ENCODE measurements at places on chromosomes 6 and 20.
A peak's percentile ranks its signal among the peaks of the same experiment; 100 is the strongest.

DNA sequence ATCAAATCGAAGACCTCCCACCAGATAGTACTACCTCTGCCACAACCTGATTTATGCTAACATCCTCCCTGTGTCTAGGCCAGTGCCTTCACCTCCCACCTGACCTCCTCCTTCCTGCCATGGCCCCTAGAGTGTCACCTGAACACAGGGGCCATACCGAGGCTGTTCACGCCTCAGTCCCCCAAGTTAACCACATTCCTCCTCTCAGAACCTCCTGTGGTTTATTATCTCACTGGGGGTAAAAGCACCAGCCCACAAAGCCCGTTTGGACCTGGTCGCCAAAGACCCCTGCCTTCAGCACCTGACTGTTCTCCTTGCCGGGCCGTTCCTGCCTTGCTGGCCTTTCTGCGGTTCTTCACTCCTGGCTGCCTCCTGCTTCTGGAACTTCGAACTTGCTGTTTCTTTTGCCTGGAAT lies 13.7 kb downstream of the MAS1 start:
- DNase-seq, result peak; percentile 6

DNA sequence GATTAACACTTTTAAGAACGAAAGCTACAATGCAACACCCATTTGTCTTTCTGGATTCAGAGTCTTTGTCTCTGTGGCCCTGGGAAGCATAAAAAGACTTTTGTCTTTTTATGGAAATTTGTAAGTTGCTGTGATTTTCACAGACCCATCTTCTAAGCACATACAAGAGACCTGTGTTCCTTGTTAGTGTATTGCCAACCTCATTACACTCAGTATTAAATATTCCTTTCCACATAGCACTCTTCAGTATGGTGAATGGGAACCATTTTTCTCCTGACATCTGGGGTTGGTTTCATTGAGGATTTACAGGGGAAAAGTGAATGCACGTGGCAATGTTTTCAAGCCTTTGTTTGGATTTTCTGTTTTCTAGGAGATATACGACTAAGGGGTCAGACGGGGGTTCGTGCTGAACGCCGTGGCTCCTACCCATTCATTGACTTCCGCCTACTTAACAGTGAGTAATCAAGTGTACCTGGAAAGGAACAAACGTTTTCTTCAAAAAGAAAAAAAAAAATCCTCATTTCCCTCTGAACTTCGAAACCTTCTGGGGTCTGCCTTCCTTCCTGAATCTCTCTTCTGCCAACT lies 141.7 kb downstream of the MTFR2 start:
- DNase-seq, result no peak

- no peak for DNase-seq
Observed at GRCh38 chr6:125287718-125288117, 14.0 kb downstream of the HDDC2 start.

DNA sequence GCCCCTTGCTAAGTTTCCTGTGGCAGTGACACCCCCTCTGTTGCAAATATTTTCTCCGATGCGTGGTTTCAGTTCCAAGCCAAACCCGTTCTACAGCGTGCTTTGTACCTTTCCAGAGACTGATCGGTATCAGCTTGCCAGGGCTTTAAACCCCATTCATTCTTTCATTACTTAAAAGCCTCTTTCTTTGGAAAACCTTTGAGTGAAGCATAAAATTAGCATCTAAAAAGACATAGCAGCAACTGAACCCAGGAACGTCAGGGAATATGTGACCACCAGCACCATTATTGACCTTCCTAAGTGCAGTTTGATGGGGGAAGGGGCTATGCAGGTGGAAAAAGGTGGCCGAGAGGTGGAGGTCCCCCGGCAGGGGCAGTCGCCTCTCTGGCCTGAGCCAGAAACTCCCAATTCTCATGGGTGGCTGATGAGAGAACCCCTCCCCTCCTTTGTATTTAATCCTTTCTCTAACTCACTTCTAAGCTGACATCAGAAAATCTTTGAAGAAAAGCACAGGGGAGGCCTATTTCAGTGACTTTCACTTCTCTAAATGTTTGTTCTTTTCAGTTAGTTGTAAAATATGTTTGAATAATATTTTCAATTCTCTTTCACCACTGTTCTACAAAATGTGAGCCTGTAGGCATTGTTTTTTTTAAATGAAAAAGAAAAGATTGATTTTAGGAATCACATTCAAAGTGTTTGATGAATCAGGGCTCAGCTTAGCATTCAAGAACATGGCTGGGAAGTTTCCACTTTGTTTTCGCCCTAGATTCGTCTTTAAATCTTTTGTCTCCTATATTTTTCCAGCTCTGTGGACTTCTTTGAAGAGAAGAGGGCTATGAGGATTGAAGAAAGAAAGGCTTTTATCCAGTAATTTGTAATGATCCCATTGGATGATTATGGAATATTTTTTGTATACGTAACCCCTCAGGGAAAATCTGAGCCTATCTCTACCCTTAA lies 89.2 kb downstream of the RSPH3 start:
- peak; percentile 33 for DNase-seq

DNA sequence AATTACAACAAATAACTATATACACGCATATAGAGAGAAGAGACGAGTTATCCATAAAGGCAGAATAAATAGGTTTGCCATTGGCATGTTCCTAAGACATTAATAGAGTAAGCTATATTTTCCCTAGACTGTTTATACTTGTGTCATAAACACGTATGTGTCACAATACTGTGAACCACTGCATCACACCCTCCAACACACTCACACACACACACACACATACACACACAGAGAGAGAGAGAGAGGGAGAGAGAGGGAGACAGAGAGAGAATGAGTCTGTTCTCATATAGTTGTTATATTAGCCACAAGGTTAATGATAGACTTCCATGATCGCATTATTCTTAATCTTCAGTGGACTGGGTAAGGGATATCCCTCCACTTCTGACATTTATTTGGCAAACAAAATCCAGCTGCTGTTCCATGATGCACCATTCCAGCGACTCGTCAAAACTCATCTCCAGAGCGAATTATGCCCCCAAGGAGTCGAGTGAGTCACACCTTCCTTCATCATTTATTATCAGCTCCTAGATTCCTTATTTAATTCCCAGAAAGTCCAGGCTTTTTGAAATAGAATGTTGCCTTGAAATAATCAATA lies 82.8 kb upstream of the HIVEP1 start:
- DNase-seq, result no peak

- DNase-seq, result no peak
Observed at GRCh38 chr6:14200047-14200446, 82.5 kb downstream of the CD83 start.

GRCh38 chr6:39453956-39454524 lies 131.5 kb upstream of the KCNK16 start:
- no peak for DNase-seq

- DNase-seq, result no peak
Observed at GRCh38 chr6:12967686-12968085, 251.1 kb downstream of the PHACTR1 start.

DNA sequence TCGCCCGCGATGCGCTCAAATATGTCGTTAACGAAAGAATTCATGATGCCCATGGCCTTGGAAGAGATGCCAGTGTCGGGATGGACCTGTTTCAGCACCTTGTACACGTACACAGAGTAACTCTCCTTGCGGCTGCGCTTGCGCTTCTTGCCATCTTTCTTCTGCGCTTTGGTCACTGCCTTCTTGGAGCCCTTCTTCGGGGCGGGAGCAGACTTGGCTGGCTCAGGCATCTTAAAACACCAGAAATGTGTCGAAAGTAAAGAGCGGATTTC lies 36.4 kb downstream of the HFE start:
- no peak for DNase-seq

GRCh38 chr6:107132330-107132954 lies 17.1 kb upstream of the BEND3 start:
- DNase-seq, result no peak

DNA sequence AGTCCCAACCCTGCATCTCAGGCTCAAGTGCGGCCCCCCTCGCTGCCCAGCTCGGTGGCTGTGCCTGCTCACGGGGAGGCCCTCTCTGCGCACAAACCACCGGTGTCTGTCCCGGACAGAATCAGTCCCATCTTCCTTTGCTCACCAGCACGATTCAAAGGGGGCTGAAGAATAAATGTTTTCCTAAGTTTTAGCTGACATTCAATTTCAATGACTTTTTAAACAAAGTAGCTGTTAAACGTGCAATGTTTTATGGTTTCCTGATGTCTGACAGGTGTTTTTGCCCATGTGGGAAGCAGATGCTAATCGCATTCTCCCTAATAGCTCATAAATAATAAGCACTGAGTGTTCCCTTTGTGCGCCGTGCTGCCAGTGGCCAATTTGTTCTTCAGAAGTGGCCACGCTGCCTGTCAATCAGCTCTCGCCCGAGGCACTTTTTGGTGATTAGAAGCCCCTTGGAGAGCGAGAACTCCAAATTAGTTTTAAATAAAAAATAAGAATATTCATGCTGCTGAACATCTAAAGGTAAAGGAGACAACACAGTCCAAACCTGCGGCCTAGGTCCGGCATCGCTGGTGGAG lies 26.3 kb downstream of the BHLHE23 start:
- DNase-seq, result no peak

GRCh38 chr6:51929934-51930574 lies 157.4 kb downstream of the PKHD1 start:
- DNase-seq, result no peak

- DNase-seq, result no peak
Observed at GRCh38 chr6:31502586-31502985, 4.6 kb downstream of the MICB start.

DNA sequence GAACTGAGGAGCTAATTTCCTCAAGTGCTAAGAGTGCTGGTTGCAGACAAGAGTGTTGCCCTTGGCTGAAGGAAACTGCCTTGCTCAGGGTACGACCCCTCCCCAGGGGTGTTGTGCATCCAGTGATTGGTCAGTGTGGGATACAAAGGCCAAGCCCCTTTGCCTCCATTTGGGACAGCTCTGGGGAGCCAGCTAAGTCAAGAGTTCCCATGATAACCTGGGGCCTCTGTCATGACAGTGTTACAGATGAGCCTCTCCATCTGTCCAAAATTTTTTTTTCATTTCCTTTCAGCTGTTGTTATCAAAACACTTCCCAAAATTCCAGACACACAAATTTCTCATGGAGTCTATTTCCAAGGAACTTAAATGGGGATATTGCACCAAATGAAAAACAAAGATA lies 93.3 kb downstream of the HS3ST5 start:
- no peak for DNase-seq

DNA sequence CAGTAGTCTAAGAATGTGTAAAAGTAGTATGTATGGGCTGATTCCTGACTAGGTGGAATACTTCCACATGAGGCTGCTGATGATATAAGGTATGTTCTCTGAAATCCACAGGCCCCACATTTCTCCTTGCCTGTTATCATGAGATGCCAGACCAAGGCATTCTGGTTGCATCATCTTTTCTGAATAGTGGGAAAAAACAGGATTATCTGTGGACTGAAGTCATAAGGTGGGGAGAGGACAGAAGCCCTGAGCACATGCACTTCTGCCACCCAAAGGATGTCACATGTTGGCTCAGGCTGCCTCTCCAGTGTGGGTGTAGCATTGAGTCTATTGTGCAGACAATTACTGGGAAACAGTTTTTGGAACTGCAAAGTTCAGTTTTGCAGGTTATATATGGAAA lies 184.5 kb upstream of the RAB32 start:
- no peak for DNase-seq

- DNase-seq, result no peak
Observed at GRCh38 chr6:161169696-161170095, 104.2 kb downstream of the AGPAT4 start.

- no peak for DNase-seq
Observed at GRCh38 chr6:32370505-32370904, 1.2 kb downstream of the TSBP1 start.

DNA sequence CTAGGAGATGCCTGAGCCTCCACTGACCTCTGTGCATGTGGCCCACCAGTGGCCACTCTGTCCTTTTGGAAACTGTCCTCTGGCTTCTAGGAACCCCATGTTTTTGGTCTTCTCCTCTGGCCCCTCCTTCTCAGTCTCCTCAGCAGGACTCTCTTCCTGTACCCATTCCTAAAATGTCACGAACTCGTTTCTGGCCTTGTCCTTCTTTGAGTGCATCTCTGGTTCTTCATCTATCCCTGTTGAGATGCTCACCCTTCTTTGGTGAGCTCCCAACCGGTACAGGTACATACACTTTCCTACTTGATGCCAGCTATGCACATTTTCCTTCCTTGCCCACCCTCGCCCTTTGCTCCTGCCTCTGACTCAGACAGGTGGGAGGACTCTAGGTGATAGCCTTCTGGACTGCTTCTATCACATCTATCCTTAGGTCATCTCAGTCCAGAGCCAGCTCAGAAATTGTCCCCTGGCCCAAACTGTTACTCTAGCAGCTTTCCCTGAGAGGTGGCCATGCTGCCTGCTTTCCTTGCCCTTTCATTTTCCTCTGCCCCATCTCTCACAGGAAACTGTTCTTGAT lies 14.8 kb upstream of the NNAT start:
- DNase-seq, result no peak

DNA sequence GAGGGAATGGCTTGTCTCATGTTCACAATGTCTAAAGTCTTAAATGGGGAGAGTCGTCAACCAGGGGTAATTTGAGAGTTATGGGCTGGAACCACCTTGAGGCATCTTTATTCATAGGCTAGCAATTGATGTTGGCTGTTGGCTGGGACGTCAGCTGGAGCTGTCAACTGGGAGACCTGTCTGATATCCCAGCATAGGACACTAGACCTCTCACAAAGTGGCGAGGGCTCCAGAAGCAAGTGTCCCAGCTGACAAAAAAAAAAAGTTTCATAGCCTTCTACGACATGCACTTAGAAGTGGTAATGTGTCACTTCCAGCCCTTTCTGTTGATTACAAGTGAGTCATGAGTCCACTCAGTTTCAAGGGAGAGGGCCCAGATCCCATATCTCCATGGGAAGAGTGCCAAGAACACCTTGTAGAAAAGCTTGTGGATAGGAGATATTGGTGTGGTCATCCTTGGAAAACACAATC lies 278.0 kb downstream of the ESR1 start:
- DNase-seq, result no peak

- no peak for DNase-seq
Observed at GRCh38 chr6:81997090-81997926, 244.8 kb upstream of the TENT5A start.

GRCh38 chr6:31763619-31763940 lies 1.1 kb downstream of the SAPCD1 start:
- no peak for DNase-seq

GRCh38 chr6:27777614-27778355 lies 134.4 kb downstream of the OR2B2 start:
- no peak for DNase-seq

DNA sequence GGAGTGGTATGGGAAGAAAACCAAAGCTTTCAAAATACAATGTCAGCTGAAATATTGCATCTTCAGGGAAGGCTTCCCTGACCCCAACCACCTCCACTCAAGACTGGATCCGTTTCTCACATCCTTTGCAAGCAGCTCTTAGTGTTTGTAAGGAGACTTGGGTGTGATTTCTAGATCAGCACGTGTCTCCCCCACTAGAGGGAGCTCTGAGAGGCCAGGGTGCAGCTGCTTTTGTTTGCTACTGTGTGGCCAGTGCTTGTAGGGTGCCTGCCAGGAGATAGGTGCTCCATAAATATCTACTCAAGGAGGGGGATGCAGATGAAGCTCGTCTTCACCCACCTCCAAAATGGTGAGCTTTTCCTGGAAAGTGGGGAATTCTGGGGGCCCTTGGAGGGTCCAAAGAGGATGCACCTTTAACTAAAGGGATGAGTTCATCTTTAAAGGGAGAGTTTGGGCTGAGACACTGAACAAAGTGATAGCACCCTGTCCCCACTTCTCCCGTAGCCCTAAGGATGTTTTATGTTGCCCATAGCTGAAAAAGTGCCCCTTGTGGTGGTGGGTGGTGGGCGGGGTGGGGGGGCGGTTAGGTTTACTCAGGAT lies 52.6 kb upstream of the MAFB start:
- DNase-seq, result peak; percentile 39

- no peak for DNase-seq
Observed at GRCh38 chr6:152404086-152404857, 232.9 kb downstream of the SYNE1 start.
